Lung microvascular endothelial cell (primary cell): ENCODE measurements at places on chromosomes 2 and 18. TPM values are rescaled to one million over a fixed set of nuclear protein-coding genes. Genes with fewer than 3 reads are reported as not detected.

The DNAH6 gene
- under 0.01 TPM in 1 of 2 replicates, not detected in the other for total RNA-seq

The GBX2 gene
- total RNA-seq: under 0.01 and 2.0 TPM in 2 replicates

GRCh38 chr2:7057865-7058400 is 140.7 kb downstream of the RNF144A start:
- no peak for DNase-seq

The CNDP1 gene
- total RNA-seq: not detected in 2 replicates

The USP40 gene
- 15.5 and 19.2 TPM in 2 replicates for total RNA-seq

- DNase-seq: peak; percentile 9
These were observed 402.8 kb downstream of the TXNL1 start for GRCh38 chr18:56235481-56236013.

The NPPC gene
- total RNA-seq: 0.20 TPM in 1 of 2 replicates, not detected in the other

DNA sequence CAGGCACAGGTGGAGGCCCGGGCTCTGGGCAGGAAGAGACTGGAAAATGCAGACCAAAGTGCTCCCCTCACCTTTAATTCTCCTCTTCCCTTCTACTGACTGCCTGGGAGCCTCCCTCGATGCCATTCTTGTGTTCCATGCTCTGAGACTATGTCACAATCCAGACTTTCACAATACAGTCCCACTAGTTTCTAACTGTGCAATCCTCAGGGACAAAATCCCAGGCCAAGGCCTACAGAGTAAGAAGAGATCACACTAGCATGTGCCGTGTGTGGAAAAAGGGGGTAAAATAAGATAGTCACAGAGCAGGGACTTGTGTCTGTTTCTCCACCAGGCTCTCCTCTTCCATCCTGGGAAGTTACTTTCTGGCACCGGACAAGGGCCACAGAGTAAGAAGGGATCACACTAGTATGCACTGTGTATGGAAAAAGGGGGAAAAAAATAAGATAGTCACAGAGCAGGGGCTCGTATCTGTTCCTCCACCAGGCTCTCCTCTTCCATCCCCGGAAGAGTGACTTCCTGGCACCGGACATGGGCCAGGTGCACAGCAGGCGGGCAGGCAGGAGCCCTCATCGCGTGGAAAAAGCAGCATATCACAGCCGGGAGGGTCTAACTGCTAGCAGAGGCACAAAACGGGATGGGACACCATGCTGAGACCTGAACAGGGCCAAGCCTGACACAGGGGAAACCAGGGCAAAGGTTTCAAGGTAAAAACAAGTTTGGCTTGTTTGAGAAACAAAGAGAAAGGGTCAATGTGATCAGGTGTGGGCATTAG is 9.6 kb downstream of the CYB5A start:
- DNase-seq: no peak

DNA sequence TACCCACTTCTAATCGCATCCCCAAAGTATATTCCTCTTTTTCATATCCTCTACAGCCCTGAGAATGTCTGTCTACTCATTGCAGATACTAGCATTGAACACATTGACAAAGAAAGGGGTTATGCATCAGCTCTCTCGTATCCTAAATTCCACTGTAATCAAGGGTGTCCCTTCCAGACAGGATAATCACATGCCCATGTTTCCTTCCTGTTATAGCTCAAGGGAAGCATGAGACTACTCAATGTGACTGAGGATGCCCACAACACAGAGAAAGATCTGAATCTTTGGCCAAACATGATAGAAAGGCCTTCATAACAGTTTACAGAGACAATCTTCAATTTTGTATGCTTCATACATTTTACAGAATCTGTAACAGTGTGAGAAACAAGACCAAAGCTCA is 69.2 kb downstream of the HIBCH start:
- peak; percentile 40 for DNase-seq

- DNase-seq: no peak
These were observed 1221.6 kb upstream of the NRXN1 start for GRCh38 chr2:52253416-52253980.

The RGPD3 gene
- total RNA-seq: under 0.01 TPM in 2 replicates

GRCh38 chr2:80351231-80351630 is 46.7 kb upstream of the LRRTM1 start:
- no peak for DNase-seq

The FAM117B gene
- total RNA-seq: 1.8 and 2.0 TPM in 2 replicates

- no peak for DNase-seq
These were observed 53.1 kb downstream of the TMEM17 start for GRCh38 chr2:62452701-62453454.
